ENCODE measurements at places on chromosomes 1 and 21. TPM values are rescaled to one million over a fixed set of nuclear protein-coding genes. Genes with fewer than 3 reads are reported as not detected.

The MYBPH gene
- not detected for polyA plus RNA-seq

The SPOCD1 gene
- polyA plus RNA-seq = 169 TPM

The BRDT gene
- not detected for polyA plus RNA-seq

The ASTN1 gene
- polyA plus RNA-seq = 0.02 TPM

The EIF2D gene
- 97.4 TPM for polyA plus RNA-seq

The FAM89A gene
- polyA plus RNA-seq = 15.6 TPM

The ST6GALNAC5 gene
- 0.80 TPM for polyA plus RNA-seq

The OR2AK2 gene
- not detected for polyA plus RNA-seq

The SRGAP2 gene
- polyA plus RNA-seq = 9.2 TPM

The DMBX1 gene
- not detected for polyA plus RNA-seq

The RAP1GAP gene
- 0.16 TPM for polyA plus RNA-seq

The ICOSLG gene
- polyA plus RNA-seq = 0.27 TPM

- no peak for DNase-seq
These were observed 57.0 kb downstream of the HSPG2 start for GRCh38 chr1:21879928-21880618.

- no peak for DNase-seq
These were observed 178.8 kb downstream of the ETS2 start for GRCh38 chr21:38984568-38984967.

GRCh38 chr1:19391596-19391981 is 79.5 kb downstream of the SLC66A1 start:
- DNase-seq = no peak

GRCh38 chr1:173175514-173176145 is 31.5 kb downstream of the TNFSF4 start:
- peak; percentile 15 for DNase-seq

DNA sequence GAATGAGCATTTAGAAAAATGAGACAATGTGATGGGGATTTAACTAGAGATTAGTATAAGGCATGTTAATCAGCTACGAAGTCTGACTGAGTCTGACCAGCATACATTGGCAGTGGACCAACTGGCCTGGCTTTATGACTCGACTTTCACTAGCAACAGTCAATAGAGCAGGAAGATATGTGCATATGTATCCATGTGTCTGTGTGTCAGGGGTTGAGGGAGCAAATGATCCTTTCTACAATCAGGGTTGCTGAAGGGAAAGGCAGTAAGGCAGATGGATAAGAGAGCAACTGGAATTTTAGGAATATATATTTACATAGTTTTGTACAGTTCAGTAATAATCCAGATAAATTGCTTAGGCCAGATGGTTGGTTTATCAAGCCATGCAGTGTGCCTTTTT is 645.6 kb downstream of the PLA2G4A start:
- DNase-seq = no peak

GRCh38 chr21:34905218-34905537 is 143.9 kb downstream of the RUNX1 start:
- DNase-seq = no peak

GRCh38 chr1:113531321-113531720 is 141.0 kb downstream of the MAGI3 start:
- DNase-seq = no peak

GRCh38 chr1:187076922-187077321 is 248.2 kb downstream of the PLA2G4A start:
- no peak for DNase-seq

DNA sequence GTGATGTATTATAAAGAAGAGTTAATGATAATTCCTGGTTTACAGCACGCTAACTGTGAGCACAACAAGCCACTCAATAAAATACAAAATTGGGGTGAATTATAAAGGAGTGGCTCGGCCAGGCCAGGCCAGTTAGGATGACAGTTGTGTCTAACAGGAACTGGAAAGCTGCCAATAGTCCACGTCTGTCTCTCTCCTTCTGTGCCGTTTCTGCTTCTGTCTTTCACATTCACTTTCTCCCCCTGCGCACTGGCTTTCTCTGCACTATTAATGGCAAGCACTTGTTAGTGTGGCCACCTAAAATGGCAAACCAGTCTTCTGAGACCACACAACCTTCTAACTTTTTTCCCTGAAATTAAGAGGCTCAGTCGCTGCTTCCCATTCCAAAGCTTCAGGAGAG is 394.3 kb downstream of the NTNG1 start:
- DNase-seq = no peak

DNA sequence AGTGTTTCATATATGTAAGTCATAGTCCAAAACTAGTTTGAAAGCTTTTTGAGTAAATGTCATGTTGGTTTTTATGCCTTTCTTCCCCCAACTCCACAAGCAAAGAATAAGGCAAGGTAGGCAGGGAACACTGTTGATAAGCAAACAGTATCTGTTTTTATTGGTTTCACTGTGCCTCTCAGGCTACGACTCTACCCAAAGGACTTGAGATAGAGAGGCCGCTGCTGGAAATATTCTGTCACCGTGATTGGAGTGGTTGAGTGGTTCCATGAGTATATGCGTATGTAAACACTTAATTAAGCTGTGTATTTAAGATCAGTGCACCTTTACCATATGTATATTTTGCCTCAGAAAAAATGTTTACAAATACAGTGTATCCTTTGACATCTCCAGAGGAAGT is 138.1 kb upstream of the KIF26B start:
- DNase-seq = no peak

DNA sequence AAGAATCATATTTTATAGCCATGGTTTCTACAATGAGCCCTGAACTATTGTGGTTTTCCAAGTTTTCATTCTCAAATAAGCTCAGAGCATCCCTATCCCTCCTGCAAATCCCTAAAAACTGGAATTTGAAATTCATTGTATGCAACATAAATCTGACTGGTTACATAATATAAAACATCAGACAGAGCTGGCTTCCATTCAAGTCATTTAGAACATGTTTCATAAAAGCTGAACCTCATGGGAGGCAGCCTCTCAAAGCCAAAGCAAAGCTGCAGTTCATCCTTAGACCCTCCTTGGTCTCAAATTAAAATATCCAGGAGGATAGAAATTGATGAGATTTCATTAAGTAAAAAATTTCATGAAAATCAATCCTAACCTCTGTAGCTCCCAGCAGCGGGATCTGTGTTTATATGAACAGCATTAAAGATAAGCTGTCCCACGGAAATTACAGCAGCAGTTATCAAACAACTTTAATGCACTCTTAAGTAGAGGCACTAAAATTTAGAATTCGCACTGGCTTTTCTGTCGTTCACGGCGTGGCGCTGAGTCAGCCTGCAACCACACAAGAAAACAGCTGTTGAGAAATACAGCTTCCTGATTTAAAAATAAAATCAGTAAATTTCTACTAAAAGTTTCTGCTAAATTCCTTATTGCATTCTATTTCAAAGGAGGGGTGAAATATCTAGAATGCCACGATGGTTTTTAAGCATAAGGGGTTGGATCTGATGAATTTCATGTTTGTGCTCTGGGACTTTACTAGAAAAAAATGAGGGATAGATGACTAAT is 99.9 kb upstream of the TIAM1 start:
- no peak for DNase-seq

GRCh38 chr1:47578026-47578720 is 140.3 kb downstream of the FOXD2 start:
- DNase-seq = no peak

DNA sequence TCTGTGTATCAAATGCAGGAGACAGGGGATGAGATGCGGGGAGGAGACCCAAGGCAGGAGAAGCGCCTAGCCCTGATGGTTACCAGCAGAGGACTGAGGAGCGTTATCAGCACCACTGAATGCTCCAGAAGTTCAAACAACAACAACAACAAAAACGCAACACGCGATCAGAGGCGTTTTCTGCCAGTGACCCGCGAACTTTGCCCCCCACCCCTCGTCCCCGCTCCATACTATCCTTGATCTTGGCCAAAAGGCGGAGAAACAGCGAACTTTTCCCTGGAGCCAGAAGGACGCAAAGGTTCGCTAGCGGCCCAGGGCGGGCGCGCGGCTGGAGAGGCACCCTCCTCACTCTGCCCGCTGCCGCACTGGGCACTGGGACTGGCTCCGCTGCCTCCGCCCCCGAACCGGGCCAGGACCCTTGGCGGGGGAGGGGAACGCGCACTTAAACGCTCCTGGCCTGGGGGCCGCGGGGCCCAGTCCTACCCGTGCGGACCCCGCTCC is 699 bp downstream of the ECHDC2 start:
- no peak for DNase-seq

All from BJ (cell line).